Activated CD4-positive, alpha-beta T cell treated with anti-CD3 and anti-CD28 coated beads for 36 hours (primary cell): ENCODE measurements at places on chromosomes 1 and 21.

- H3K27ac ChIP-seq, result no peak overlapping the region
- no peaks in the 10 kb centered on the region for H3K36me3 ChIP-seq
- DNase-seq, result no peak
- no peaks in the 10 kb centered on the region for H3K27me3 ChIP-seq
- no peaks in the 10 kb centered on the region for H3K4me1 ChIP-seq
Measured at GRCh38 chr1:245501633-245502032, 346.8 kb downstream of the KIF26B start.

- DNase-seq, result no peak
- no peak overlapping the region for H3K27ac ChIP-seq
- no peak overlapping the region for H3K4me3 ChIP-seq
- H3K27me3 ChIP-seq, result no peaks in the 10 kb centered on the region
Measured at GRCh38 chr1:31366796-31367195, 6.1 kb downstream of the FABP3 start.

DNA sequence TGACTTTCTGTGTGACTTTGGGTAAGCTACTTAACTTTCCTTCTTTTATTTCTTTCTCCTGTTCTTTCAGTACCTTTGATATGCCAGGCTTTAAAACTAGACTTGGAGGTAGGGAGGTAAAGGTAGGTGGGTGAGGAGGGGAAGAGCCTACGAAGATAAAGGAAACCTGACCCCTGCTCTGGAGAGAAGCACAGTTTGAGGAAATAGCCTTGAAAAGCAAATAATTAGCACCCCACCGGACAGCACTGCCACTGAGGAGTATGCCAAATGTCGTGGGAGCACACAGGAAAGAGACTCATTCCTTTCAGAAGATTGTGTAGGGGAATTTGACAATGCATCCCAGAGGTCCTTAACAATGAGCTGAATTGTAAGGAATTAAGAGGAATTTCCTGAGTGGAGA is 65.2 kb upstream of the SPAG17 start:
- H3K4me1 ChIP-seq, result no peaks in the 10 kb centered on the region
- no peak for DNase-seq
- H3K4me3 ChIP-seq, result no peak overlapping the region
- H3K27ac ChIP-seq, result no peak overlapping the region
- H3K36me3 ChIP-seq, result no peaks in the 10 kb centered on the region

- H3K36me3 ChIP-seq, result no peaks in the 10 kb centered on the region
- H3K4me3 ChIP-seq, result no peak overlapping the region
- H3K27me3 ChIP-seq, result peaks cover 3% of the 10 kb centered on the region
- no peak for DNase-seq
- H3K27ac ChIP-seq, result no peak overlapping the region
- H3K4me1 ChIP-seq, result no peaks in the 10 kb centered on the region
Measured at GRCh38 chr1:81670286-81670685, 130.4 kb upstream of the ADGRL2 start.

- H3K4me1 ChIP-seq, result no peaks in the 10 kb centered on the region
- H3K36me3 ChIP-seq, result no peaks in the 10 kb centered on the region
- no peak overlapping the region for H3K4me3 ChIP-seq
- no peak for DNase-seq
- H3K27ac ChIP-seq, result no peak overlapping the region
Measured at GRCh38 chr1:58870298-58870676, 86.4 kb upstream of the JUN start.

DNA sequence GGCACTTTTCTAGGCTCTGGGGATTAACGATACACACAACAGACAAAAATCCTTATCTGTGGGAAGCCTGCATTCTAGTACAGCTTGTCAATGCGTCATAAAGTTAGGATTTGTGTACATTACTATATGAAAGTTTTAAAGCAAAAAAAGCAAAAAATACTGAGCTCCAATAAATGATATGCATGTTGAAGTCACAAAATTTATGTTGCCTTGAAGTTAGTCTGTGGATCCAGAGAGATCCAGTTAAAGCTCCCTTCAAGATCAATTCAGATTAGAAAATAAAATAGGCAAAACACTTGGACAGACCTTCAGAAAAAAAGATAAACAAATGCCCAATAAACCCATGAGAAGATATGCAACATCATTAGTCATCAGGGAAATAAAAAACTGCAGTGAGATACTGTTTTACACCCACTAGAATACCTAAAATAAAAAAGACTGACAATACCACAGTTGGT is 33.1 kb upstream of the KCNQ4 start:
- no peaks in the 10 kb centered on the region for H3K27me3 ChIP-seq
- H3K4me1 ChIP-seq, result peaks cover 39% of the 10 kb centered on the region
- H3K36me3 ChIP-seq, result peaks cover 44% of the 10 kb centered on the region
- DNase-seq, result no peak
- H3K27ac ChIP-seq, result no peak overlapping the region

DNA sequence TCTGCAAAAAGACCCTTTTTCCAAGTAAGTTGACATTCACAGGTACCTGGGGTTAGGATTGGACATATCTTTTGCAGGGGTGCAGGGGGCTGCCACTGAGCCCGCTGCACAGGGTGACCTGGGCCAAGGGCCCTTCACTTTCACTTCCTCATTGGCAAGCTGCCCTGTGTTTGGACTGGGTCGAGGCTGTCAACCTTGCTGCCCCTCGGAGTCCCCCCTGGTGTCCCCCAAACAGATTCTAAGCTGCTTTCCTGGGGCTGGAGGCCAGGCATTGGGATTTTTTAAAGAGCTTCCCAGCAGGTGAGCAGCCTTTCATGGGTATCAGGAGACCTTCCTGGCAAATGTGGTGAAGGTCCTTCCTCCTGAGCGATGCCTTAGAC is 7.9 kb upstream of the UMODL1 start:
- peaks cover 43% of the 10 kb centered on the region for H3K4me1 ChIP-seq
- peak overlapping the region; percentile 60 for H3K4me3 ChIP-seq

GRCh38 chr1:214747050-214747635 is 144.1 kb downstream of the CENPF start:
- H3K27ac ChIP-seq, result no peak overlapping the region
- H3K4me3 ChIP-seq, result no peak overlapping the region
- H3K4me1 ChIP-seq, result no peaks in the 10 kb centered on the region
- H3K27me3 ChIP-seq, result no peaks in the 10 kb centered on the region

- H3K27me3 ChIP-seq, result no peaks in the 10 kb centered on the region
- no peak overlapping the region for H3K4me3 ChIP-seq
- H3K4me1 ChIP-seq, result no peaks in the 10 kb centered on the region
- DNase-seq, result no peak
Measured at GRCh38 chr1:160415696-160416290, 15.4 kb downstream of the VANGL2 start.

GRCh38 chr1:12505231-12505630 is 112.8 kb downstream of the DHRS3 start:
- no peaks in the 10 kb centered on the region for H3K27me3 ChIP-seq
- H3K4me1 ChIP-seq, result peaks cover 46% of the 10 kb centered on the region
- peak overlapping the region; percentile 0 for H3K27ac ChIP-seq
- no peak for DNase-seq
- H3K4me3 ChIP-seq, result no peak overlapping the region

- H3K36me3 ChIP-seq, result peaks cover 3% of the 10 kb centered on the region
- H3K4me3 ChIP-seq, result no peak overlapping the region
- no peak overlapping the region for H3K27ac ChIP-seq
Measured at GRCh38 chr1:213976665-213977485, 10.9 kb upstream of the PROX1 start.

DNA sequence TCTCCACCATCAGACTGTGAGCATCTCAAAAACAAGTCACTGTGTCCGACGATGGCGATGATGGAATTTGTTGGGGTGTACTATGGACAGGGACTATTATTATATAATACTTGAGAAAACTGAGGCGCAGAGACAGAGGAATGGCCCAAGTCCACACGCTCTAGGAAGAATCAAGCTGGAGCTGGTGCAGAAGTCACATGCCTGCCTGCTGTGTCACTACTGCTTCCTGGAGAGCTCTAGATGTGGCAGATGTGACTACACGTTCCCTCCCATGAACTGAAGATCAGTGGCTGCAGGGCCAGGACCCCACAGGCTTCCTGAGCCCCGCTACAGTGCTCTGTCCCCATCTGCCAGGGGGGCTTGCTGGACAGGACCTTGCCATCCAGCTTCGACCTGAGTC is 56.9 kb downstream of the TRABD2B start:
- H3K4me3 ChIP-seq, result no peak overlapping the region
- no peaks in the 10 kb centered on the region for H3K4me1 ChIP-seq
- DNase-seq, result no peak
- H3K36me3 ChIP-seq, result no peaks in the 10 kb centered on the region

GRCh38 chr1:197677752-197678295 is 97.5 kb downstream of the DENND1B start:
- H3K4me1 ChIP-seq, result peaks cover 28% of the 10 kb centered on the region
- H3K36me3 ChIP-seq, result no peaks in the 10 kb centered on the region
- no peak overlapping the region for H3K4me3 ChIP-seq
- H3K27me3 ChIP-seq, result no peaks in the 10 kb centered on the region
- no peak overlapping the region for H3K27ac ChIP-seq

GRCh38 chr1:42385283-42385682 is 4.7 kb downstream of the RIMKLA start:
- no peaks in the 10 kb centered on the region for H3K36me3 ChIP-seq
- no peak overlapping the region for H3K27ac ChIP-seq
- peaks cover 30% of the 10 kb centered on the region for H3K27me3 ChIP-seq
- DNase-seq, result no peak
- H3K4me3 ChIP-seq, result no peak overlapping the region
- H3K4me1 ChIP-seq, result peaks cover 3% of the 10 kb centered on the region

- no peaks in the 10 kb centered on the region for H3K36me3 ChIP-seq
- no peak overlapping the region for H3K4me3 ChIP-seq
- H3K27ac ChIP-seq, result no peak overlapping the region
- H3K4me1 ChIP-seq, result no peaks in the 10 kb centered on the region
- H3K27me3 ChIP-seq, result peaks cover 11% of the 10 kb centered on the region
Measured at GRCh38 chr1:119286587-119287181, 81.9 kb upstream of the HAO2 start.

- no peak for DNase-seq
- H3K27me3 ChIP-seq, result no peaks in the 10 kb centered on the region
- no peaks in the 10 kb centered on the region for H3K4me1 ChIP-seq
- no peaks in the 10 kb centered on the region for H3K36me3 ChIP-seq
- H3K4me3 ChIP-seq, result no peak overlapping the region
Measured at GRCh38 chr1:73593364-73593763, 604.6 kb downstream of the LRRIQ3 start.

DNA sequence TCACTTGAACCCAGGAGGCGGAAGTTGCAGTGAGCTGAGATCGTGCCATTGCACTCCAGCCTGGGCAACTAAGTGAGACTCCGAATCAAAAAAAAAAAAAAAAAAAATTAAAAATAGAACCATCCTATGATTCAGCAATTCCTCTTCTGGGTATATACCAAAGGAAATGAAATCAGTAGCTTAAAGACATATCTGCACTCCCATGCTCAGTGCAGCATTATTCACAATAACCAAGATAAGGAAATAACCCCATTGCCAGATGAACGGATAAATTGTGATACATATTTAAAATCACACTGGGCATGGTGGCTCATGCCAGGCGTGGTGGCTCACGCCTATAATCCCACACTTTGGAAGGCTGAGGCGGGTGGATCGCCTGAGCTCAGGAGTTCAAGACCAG is 23.8 kb downstream of the ALDH9A1 start:
- no peaks in the 10 kb centered on the region for H3K27me3 ChIP-seq
- peaks cover 45% of the 10 kb centered on the region for H3K36me3 ChIP-seq
- no peak for DNase-seq
- no peak overlapping the region for H3K4me3 ChIP-seq
- H3K27ac ChIP-seq, result no peak overlapping the region

- H3K27me3 ChIP-seq, result no peaks in the 10 kb centered on the region
- H3K4me1 ChIP-seq, result peaks cover 5% of the 10 kb centered on the region
- DNase-seq, result no peak
- H3K27ac ChIP-seq, result no peak overlapping the region
- peaks cover 28% of the 10 kb centered on the region for H3K36me3 ChIP-seq
Measured at GRCh38 chr21:28974531-28975227, 18.0 kb downstream of the LTN1 start.

DNA sequence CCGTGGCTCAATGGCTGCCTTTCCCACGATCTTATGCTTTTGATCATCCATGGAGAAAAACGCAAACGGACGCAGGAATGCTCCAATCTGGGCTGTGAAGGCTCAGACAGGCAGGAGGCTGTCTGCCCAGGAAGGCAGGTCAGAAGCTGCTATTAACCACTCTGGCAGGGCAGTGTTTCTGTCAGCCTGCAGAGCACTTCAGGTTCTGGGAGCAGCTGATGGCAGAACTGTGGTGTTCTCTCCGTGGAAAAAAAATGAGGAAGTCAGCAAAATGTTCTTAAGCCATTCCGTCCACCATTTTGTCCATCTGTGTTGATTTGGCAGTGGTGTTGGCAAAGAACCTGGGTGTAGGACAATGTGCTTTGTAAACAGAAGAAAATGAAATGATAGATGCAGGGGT is 91.7 kb downstream of the SIM2 start:
- no peak overlapping the region for H3K4me3 ChIP-seq
- H3K36me3 ChIP-seq, result peaks cover 4% of the 10 kb centered on the region
- H3K4me1 ChIP-seq, result no peaks in the 10 kb centered on the region
- no peaks in the 10 kb centered on the region for H3K27me3 ChIP-seq
- no peak for DNase-seq

GRCh38 chr1:91693557-91693956 is 192.4 kb downstream of the TGFBR3 start:
- H3K27me3 ChIP-seq, result no peaks in the 10 kb centered on the region
- DNase-seq, result no peak
- H3K27ac ChIP-seq, result no peak overlapping the region
- peaks cover 17% of the 10 kb centered on the region for H3K36me3 ChIP-seq
- H3K4me3 ChIP-seq, result no peak overlapping the region

- H3K27ac ChIP-seq, result no peak overlapping the region
- H3K4me3 ChIP-seq, result no peak overlapping the region
- no peaks in the 10 kb centered on the region for H3K36me3 ChIP-seq
- DNase-seq, result no peak
- no peaks in the 10 kb centered on the region for H3K4me1 ChIP-seq
Measured at GRCh38 chr1:162893612-162893908, 32.6 kb upstream of the CCDC190 start.

DNA sequence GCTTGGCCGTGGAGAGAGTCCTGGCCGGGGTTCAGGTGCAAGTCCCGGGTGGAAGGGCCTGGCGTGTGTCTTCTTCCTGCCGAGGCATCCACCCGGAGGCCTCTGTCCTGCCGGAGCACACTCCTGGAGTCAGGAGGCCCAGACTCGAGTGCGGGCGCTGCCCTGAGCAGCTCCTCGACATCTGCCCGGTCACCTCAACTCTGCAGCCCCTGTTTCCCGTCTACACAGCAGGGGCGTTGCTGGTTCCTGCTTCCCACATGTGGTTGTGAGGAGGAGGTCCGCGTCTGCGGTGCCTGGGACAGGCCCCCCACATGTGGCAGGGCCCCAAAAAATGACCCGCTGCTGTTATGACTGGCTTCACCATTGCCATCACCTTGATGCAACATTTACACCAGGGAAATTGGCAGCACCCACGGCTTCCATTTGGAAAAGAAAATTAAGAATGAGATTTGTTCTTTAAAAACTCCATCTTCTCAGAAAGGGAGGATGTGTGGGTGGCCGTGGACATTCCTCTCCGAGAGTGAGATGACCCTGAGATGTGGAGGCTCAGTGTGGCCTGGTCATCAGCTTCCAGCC is 169.8 kb downstream of the PRDM16 start:
- no peak for DNase-seq
- no peaks in the 10 kb centered on the region for H3K27me3 ChIP-seq
- H3K4me1 ChIP-seq, result no peaks in the 10 kb centered on the region
- H3K4me3 ChIP-seq, result no peak overlapping the region
- H3K36me3 ChIP-seq, result no peaks in the 10 kb centered on the region

- H3K27ac ChIP-seq, result no peak overlapping the region
- no peaks in the 10 kb centered on the region for H3K36me3 ChIP-seq
- H3K4me3 ChIP-seq, result no peak overlapping the region
- peaks cover 6% of the 10 kb centered on the region for H3K27me3 ChIP-seq
Measured at GRCh38 chr1:44447051-44447810, 42.2 kb downstream of the RNF220 start.

GRCh38 chr1:77899647-77900320 is 11.4 kb downstream of the NEXN start:
- no peak overlapping the region for H3K27ac ChIP-seq
- no peaks in the 10 kb centered on the region for H3K36me3 ChIP-seq
- H3K4me3 ChIP-seq, result no peak overlapping the region
- DNase-seq, result no peak
- H3K4me1 ChIP-seq, result no peaks in the 10 kb centered on the region
- H3K27me3 ChIP-seq, result no peaks in the 10 kb centered on the region
